ENCODE measurements at places on chromosomes 7 and 10.

DNA sequence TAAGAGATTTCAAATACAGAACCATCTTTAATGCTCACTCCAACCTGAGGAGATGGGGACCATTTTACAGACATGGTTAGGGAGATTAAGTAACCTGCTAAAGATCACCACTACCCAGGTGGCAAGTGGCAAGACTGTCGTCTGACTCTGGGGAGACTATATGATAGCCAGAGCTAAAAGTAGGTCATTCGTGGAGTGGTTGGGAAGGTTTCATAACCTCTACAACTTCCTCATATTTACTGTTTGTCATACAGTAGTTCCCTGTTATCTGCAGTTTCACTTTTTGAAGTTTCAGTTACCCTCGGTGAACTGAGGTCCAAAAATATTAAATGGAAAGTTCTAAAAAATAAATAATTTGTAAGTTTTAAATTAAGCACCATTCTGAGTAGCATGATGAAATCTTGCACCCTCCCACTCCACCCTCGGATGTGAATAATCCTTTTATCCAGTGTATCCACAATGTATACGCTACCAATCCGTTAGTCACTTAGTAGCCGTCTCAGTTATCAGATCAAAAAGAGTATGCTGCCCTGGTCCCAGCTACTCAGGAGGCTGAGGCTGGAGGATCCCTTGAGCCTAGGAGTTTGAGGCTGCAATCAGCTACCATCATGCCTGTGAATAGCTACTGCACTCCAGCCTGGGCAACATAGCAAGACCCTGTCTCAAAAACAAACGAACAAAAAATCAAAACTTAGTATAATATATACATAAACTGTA lies 14.9 kb upstream of the LGI1 start:
- no peak for DNase-seq

GRCh38 chr7:7249814-7250213 lies 67.5 kb downstream of the C1GALT1 start:
- DNase-seq: no peak

DNA sequence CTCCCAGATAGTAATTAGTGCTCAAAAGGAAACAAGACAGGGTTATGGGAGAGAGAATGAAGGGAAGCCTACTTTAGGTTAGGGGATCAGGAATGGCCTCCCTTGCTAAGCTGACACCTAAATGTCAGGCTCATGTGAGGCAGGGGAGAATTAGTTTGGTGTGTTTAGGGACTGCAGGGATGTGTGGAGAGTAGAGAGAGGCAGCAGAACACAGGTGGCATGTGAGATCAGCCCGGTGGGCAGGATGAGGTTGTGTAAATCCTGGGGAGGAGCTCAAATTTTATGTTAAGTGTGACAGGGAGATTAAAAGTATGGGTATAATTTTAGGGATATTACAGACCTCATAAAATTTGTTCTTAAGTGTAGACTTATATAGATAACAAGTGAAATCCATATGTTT lies 56.2 kb upstream of the ZNF438 start:
- DNase-seq: no peak

- DNase-seq: no peak
Observed at GRCh38 chr10:24206334-24206733, 2.6 kb upstream of the KIAA1217 start.

DNA sequence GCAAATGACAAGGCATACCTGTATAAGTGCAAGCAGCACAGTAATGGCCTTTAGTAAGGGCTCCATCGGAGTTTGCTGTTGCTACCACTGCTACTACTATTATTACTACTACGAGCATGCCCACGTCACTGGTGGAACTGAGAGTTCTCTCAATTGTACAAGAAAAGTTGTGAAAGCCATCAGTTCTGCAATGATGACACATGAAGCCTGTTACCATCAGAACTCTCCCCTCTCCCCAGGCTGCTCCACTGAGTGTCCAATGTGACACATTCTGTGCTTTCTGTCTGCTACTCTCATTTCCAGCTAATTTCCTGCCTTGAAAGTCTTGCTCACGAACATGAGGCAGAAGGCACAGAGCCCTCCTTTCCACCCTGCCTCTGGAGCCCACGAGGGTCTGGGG lies 263.2 kb upstream of the MGMT start:
- DNase-seq: no peak

DNA sequence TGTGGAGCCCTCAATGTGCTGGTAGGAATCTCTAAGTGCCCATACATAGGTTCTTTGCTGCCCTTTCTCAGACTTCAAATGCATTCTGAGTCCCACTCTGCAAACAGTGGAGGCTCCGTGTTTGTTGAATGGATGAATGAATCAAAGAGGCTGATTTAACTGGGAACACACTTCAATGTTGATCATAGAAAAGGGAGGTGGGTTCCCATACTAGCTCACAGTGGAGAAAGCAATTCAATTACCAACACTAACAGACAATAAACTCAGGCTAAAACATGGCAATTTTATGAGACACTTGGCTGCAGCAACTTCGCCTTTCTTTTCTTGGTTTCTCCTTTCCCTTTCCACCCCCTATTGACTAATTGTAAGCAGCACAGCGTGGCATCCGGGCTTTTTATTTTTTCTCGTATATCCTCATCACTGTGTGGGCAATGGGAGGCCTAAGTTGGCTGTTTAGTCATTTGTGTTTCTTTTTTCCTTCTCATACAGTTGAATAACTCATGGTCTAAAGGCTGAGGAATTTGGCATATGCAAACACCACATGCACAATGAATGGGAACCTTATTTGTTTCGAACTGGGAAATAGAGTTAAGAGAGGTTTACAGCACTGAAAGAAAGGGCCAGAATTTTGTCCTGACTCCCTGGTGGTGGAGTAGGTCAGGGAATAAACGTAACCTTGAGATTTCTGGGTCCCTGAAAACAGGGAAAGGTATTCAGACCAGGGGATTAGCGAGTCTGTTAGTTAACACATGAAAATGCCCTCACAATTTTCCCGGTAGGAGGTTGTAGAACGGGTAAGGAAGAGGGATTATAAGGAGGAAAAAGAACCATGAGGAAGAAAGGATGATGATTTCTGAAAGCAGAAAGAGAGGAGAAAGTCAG lies 858.5 kb downstream of the KCNMA1 start:
- DNase-seq: no peak

DNA sequence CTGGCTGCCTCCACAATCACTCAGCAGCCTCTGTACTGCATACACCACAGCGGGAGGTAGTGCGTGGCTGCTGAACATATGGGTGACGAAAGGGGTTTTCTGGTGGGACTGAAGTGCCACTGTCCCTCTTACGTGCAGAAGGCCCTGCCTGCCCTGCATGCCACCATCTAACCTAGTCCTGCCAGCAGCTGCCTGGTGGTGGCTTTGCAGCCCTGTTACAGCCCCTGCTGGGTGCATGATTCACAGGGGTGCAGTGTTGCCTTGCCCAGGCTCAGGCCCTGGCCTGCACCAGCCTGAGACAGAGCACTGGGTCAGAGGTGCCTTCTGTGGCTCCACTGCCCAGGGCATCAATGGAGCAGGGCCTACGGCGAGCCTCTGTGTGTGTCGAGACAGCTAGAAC lies 50.1 kb downstream of the SYPL1 start:
- no peak for DNase-seq

- DNase-seq: no peak
Observed at GRCh38 chr10:18333621-18334020, 193.4 kb downstream of the CACNB2 start.

DNA sequence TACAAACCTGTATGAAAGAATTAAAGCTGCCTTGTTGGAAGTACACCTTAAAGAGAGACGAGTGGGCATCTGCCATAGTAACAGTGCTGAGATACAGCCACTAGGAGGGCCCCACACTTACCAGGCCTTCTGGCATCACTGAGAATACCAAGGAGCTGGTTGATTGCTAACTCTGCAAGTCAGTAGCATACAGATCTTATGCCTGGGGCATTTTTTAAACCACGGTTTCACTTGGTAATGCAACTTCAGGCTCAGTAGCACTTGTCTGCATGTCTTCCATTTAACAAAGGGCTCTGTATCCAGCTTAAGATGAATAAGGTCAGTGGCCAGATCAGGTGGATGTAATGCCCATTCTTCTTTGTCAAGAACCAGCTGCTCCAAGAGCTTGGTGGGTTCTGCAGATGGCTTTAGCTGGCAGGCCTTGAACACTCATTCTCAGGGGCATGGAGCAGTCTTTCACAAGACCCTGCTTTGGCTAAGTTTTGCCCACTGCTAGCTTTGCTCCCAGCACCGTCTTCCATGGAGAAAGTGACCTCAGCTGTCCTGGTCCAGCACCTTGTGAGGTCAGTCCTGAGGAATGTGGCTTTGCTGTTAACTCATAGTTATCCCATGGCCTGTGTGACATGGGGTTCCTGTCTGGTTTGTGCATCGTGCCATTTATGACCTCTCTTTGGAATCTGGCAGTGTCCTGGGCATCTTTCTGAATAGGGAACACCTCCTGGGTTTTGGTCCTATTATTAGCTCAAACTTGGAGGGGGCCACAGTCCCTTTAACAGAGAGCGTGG lies 68.1 kb downstream of the BMPER start:
- no peak for DNase-seq

- DNase-seq: no peak
Observed at GRCh38 chr10:77208684-77209256, 428.8 kb downstream of the KCNMA1 start.

GRCh38 chr10:38003588-38003987 lies 6.9 kb upstream of the ZNF33A start:
- DNase-seq: no peak

DNA sequence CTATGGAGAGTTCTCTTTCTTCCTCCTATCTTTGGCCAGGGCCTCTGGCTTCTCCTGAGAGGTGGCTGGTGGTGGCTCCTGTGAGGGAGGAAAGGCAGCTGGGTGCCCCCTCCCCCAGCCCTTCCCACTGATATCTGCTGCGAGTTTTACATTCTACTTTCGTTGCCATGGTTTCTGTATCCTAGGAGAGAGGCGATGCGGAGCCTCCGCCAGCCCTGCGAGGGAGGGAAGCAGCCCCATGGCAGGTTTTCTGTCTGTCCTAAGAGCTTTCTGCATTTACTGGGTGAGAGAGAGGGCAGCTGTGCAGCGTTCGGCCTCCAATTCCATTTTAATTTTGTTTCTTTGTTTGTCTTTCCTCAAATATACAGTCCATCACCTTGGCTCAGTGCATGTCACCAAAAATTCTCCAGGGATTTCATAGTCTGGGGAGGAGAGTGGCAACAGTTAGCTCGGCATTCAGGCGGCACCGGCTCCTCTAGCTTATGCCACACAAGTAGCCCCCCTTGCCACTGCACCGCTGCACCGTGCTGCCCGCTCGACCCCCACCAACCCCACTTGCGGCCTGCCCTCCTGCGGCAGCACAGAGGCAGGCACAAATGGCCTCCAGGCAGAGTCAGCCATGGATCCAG lies 20.4 kb downstream of the DNAJB12 start:
- DNase-seq: no peak

GRCh38 chr10:74290708-74291107 lies 139.7 kb downstream of the ADK start:
- DNase-seq: no peak

GRCh38 chr7:158017111-158018097 lies 570.2 kb downstream of the PTPRN2 start:
- DNase-seq: no peak

DNA sequence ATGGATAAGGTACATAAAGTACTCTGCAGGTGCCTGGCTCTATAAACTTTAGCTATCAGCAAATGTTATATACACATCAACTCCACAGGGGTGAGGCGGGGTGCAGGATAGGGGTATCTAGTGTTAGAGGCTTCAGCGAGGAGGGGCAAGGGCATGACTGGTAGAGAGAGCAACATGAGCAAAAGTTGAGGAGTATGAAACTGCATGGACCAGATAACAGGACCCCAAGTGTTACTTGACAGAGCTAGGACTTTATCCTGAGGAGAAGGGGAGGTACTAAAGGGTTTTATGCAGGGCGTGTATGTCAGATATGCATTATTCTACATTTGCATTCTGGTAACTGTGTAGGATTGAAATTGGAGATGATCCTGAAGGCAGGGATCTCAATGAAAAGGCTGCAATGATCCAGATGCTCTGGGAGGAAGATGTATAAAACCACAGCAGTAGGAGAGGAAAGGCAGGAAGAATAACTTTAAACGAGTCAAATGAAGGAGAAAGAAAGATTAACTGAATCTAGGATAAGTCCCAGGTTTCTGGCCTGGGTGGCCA lies 109.8 kb upstream of the FAM133B start:
- no peak for DNase-seq

DNA sequence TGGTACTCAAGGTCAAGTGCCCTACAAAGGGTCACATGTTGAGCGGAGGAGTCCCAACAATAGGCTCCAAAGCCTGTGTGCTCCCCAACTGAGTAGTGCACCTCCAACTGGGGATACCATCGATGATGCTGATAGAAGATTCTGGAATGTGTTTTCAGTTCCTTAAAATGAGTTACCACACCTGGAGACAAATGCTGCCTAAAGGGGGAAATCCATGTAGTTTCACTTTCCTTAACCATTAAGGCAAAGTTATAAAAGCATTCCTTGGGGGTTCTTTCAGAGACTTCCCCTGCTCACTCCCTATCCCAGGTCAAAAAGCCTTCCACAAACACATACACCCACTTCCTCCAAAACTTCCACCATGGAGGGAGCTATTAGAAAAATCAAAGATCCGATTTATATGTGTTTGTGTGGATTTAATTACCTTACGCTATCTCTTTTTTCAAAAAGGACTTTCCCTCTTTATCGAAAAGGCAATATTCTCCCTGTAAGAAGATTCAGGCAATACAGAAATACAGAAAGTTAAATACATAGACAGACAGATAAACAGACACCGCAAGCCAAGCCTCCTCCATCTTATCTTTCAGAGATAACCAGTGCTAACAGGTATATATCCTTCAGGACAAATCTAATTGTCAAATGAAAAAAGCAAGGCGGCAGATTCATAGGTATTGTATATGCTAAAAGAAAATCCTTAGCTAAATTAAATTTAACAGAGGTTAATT lies 135.9 kb upstream of the ASAH2 start:
- DNase-seq: no peak

DNA sequence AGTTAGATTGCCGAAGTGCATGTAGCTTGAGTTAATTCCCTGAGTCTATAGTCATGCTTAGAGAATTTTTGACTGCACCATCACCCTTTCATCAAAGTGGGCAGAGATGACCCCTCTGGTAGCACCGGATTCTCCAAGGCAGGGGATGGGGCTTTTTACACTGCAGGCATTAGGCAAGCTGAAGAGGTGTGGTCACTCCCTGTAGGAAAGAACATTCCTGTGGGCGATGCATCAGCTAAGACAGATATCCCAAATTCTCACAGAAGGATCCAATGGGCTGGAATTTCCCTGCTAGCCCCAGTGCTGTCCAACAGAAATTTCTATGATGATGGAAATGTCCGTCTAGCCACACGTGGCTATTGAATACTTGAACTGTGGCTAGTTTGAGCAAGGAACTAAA lies 118.2 kb downstream of the ADAM12 start:
- DNase-seq: no peak
